ENCODE measurements at places on chromosomes 16 and 17.
A peak's percentile ranks its signal among the peaks of the same experiment; 100 is the strongest.

GRCh38 chr17:76982408-76983074, 114.3 kb downstream of the MGAT5B start:
- DNase-seq: no peak

GRCh38 chr17:77590951-77591735, 367.4 kb upstream of the TNRC6C start:
- no peak for DNase-seq

GRCh38 chr17:63701868-63702720, 2.2 kb upstream of the LIMD2 start:
- peak; percentile 30 for DNase-seq

DNA sequence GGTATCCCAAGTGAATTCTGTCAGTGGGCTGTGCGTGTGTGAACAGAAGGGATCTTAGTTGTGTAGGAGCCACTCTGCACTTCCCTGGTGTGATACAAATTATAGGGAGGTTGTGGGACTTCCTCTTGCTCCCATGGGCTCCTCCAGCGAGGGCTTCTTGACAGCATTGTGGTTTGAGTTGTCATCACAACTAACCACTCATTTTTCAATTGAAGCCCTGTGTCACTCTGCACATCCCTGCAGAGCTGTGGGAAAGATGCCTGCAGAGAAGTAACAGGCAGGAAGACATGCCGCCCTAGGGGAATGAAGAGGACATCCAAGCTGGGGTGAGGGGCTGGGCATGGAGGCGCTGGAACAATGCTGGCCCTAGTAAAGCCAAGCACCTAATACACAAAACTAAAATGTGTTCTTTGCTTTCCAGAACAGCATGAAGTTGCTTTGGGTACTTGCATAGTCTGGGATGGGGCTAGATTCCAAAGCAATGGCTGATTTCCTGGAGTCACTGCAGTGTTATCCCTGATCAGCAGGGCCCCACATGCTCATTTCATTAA, 692.5 kb downstream of the TOX3 start:
- no peak for DNase-seq

- no peak for DNase-seq
Observed at GRCh38 chr17:76442341-76443338, 10.3 kb downstream of the UBE2O start.

DNA sequence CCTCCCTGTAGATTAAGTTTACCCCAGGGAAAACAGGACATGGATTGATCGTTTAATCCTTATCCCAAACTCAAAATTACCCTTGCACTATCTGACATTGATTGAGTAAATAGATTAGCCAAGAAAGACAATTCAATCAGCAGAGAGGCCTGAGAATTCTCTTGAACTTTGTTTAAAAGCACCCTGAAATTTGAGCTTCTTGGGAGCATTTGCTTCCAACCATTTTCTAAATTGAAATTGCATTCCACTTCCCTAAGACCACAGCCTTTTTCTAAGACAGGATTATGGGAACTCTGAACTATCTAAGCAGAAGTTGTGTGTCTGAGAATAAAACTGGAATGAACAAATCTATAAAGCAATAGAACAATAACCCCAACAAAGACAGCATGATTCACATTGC, 76.6 kb upstream of the TNRC6A start:
- no peak for DNase-seq

GRCh38 chr17:40532520-40533253, 31.3 kb upstream of the TNS4 start:
- no peak for DNase-seq

GRCh38 chr16:56423584-56424403, 1.6 kb downstream of the AMFR start:
- no peak for DNase-seq

- no peak for DNase-seq
Observed at GRCh38 chr16:30350134-30350871, 4.8 kb downstream of the CD2BP2 start.

DNA sequence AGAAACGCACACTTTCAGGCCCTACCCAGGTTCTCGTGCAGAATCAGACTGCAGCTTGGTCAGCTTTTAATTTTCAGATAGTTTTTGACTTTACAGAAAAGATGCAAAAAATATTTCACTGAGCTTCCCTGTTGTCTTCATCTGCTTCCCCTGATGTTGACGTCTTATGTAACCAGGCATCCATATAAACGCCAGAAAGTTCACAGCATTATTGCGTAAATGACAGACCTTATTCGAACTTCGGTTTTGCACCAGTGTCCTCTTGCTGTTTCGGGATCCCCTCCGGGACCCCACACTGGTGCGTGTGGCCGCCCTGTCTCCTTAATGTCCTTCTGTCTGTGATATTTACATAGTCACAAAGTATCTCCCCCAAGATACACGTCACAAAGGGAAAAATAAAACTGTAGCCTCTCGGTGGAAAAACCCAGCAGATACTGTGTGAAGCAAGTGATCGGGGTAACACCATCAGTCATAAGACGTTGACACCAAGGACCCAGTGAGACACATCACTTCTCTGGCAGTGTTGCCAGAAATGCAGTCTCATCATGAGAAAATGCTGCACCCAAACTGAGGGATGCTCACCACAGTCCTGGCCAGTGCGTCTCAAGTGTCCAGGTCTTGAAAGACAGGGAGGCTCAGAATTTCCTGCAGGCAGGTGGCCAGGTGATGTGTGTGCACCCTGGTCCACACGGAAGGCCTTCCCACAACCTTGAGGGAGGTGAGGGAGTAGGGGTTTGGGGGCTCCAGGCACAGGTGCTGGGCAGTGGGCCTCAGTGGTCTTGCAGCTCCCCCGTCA, 4.3 kb downstream of the BANP start:
- DNase-seq: no peak

DNA sequence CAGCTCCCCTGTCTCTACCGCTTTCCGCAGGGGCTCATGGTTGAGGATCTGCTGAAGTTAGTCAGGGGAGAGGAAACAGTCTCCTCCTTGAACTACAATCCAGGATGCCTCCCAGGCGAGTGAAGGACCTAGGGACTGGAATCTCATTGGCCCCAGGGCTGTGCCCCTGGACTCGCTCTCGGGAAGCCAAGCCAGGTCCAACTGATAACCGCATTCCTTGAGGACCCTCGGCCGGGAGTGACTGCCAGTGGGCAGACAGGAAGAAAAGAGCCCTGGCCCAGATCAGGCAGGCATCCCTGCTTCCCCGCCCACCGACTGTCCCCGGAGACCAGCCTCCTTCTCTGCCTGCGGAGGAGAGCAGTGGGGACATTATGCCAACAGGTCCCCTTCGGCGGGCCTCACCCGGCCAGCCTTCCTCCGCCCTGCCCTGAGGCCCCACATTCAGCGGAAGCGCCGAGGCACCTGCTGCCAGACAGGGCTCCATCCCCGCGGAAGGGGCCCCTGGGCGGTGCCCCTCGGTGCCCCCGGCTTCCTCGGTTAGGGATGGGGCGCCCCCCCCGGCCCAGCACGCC, 776 bp downstream of the LRRC75A start:
- DNase-seq: no peak

DNA sequence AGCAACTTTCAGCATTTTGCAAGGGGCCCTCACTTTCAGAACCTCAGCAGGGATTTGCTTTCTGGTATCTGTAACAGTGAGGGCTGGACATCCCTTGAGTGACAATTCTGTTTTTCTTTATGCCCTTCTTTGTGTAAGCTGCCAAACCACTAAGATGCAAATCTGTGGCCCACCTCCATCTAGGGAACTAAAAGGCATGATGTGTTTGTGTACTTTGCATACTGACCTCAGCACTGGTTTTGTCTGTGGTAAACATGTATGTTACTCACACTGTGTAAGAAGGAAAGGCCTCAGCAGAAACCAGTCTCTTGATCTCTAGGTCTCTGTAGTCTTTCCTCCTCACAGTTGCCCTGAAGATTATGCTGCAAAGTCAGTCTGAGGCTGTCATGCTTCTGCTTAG, 396.6 kb upstream of the DYNLRB2 start:
- no peak for DNase-seq

GRCh38 chr16:17852977-17853702, 382.4 kb upstream of the XYLT1 start:
- no peak for DNase-seq

- DNase-seq: no peak
Observed at GRCh38 chr17:30091121-30091670, 25.4 kb upstream of the NSRP1 start.

- no peak for DNase-seq
Observed at GRCh38 chr17:28364665-28365363, at the start of gene SEBOX. SEBOX (minus strand) TSS chr17:28365199; CDS start chr17:28365151, 48 bp downstream.

- peak; percentile 25 for DNase-seq
Observed at GRCh38 chr17:1005361-1005946, 8.5 kb downstream of the TIMM22 start.

- no peak for DNase-seq
Observed at GRCh38 chr17:61514491-61514890, 62.3 kb downstream of the TBX4 start.

DNA sequence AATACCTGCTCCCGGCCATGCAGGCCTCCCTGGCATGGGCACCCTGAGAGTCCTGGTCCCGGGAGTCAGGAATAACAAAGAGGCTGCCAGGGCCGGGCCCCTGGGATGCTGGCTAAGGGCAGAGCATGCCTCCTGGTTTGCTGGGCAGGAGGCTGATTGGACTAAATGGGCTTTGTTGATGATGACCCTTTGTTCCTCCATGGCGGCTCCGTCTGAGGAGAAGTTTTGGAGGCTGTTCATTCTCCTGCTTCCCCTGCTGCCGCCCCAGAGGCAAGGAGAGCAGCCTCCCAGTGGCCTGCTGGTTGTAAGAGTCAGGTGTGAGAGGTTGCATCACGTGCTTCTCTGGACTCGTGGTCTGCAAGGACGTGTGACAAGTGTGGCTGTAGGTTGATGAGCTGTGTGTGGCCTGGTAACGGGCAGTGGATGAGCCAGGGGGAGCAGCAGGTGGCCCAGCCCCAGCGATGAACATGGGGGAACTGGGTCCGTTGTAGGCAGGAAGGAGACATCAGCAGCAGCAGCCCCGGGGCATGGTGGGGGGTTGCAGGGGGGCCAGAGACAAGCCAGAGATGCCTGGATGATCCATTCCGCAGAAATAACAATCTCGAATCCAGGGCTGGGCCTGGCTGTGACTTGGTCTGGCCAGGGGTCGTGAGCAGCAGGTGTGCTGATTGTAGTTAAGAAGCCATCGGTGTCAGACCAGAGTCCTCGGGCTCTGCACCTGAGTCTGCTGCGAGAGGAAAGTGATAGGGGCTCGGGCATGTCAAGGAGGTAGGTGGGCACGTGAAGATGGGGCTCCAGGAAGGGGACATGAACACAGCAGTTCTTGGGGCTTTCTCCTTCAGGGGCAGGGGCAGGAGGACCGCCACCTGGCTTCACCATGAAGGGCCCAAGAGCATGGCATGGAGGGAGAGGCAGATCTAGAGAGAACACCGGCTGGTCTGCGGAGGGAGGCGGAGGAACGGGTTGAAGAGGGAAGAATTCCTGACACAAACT, 101.4 kb downstream of the TNFRSF13B start:
- no peak for DNase-seq

GRCh38 chr16:22356930-22357634, 17.3 kb downstream of the CDR2 start:
- no peak for DNase-seq

DNA sequence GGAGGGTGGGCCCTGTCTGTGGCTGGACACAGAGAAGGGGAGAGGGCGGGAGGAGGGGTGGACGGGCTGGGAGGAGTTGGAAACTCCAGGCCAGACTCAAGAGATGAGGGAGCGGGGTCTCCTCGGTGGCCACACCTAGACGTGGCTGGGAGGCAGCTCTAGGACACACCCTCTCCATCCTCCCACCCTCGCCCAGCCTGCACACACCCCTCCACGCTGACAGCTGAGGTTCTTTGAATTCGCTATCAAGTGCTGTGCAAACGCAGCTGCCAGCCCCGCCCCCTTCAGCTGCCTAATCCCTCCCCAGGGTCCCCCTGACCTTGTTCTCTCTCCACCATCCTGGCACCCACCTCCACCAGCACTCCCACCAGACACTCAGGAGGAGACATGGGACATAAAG, 48.7 kb downstream of the DNAH17 start:
- DNase-seq: peak; percentile 50

- DNase-seq: no peak
Observed at GRCh38 chr16:14437426-14437825, 192.6 kb downstream of the PARN start.

- no peak for DNase-seq
Observed at GRCh38 chr16:66485376-66485775, 58.3 kb downstream of the BEAN1 start.

DNA sequence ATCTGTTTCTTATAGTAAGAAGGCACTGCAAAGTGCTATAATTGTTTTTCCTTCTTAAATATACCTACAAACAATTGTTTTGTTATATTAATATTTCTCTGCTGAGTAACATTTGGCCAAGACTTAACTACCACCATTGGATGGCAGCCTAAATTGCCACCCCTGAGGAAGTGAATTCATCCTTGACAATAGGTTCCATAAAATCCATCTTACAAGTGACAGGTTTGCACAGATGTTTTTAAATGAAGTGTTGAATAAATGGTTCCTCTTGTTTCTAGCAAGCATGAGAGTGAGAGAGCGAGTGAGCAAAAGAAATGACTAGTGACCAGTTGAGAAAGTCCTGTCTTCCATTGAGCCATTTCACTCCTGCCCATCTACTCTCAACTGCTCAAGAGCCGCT, 8.3 kb upstream of the MPHOSPH6 start:
- DNase-seq: no peak

GRCh38 chr16:48125888-48126287, 29.9 kb downstream of the ABCC12 start:
- DNase-seq: no peak

DNA sequence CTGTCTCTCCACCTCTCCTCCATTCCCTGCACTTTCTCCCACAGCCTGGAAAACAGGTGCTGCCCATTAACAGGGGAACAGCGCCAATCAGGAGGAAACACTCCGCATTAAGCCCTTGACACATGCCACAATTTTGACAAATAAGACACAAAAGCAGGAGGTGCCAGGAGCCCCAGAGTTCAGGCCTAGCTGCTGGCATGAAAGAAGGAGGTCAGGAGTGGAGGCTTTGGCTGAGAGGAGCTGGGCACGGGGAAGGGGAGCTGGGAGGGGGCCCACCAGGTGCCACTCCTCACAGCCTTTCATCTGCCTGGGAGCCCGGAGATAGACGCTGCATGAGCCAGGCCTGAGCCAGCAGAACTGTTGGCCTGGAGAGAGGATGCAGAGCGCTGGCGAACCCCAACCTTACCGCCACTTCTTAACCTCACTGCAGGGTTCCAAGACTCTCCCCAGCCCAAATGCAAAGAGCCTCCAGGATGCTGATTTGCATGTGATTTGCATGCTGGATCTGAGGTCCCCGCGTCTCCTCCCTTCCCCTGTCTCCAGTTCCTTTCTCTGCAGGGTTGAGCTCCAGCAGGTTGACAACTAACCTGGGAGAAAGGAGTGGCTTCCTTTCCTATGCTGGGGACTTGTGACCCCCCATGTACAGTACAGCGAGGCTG, 139.8 kb upstream of the SDK2 start:
- DNase-seq: peak; percentile 64

DNA sequence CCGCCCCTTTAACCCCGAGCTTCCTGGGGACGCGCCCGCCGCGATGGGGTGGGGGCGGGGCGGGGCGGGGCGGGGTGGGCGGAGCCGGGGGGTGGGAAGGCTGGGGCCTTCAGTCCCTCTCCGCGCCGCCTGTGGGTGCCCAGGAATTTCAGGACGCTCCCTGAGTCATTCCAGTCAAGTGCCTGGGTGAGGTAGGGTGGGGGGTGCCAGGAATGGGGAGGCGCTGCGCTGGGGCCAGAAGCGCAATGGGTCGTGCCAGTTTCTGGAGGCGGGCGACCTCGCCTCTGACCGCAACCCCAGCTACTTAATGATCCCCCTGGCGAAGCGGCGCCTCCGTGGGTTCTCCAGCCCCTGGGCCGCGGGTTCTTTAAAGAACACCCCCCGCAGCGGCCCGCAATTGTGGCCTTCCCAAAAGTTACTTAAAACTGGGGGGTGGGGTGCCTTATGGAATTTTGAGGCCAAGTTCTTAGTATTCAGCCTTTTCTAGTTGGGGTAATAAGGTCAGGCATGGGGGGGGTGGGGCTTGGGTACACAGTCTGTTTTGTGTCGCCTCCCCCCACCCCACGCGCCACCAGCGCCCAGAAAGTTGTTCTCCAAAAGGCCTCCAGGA, 826 bp upstream of the GSE1 start:
- DNase-seq: peak; percentile 68
